ENCODE measurements at places on chromosomes 2 and 18. TPM values are rescaled to one million over a fixed set of nuclear protein-coding genes. Genes with fewer than 3 reads are reported as not detected.

Gene MARCHF7
- 131 TPM for total RNA-seq

Gene IL1R2
- 0.38 TPM for total RNA-seq

Gene CXCR2
- not detected for total RNA-seq

Gene SPC25
- total RNA-seq, result 8.6 TPM

Gene PROM2
- under 0.01 TPM for total RNA-seq

Gene EFR3B
- 1.7 TPM for total RNA-seq

Gene INPP5D
- total RNA-seq, result under 0.01 TPM

Gene RUFY4
- not detected for total RNA-seq

Gene DES
- total RNA-seq, result 0.77 TPM

Gene SERPINB13
- total RNA-seq, result not detected

Gene TEKT4
- not detected for total RNA-seq

Gene RAPGEF4
- 9.6 TPM for total RNA-seq

Gene CYTIP
- total RNA-seq, result 5.9 TPM

Gene CFAP65
- total RNA-seq, result not detected

Gene PKDCC
- total RNA-seq, result 25.1 TPM

Gene SMAD2
- total RNA-seq, result 62.3 TPM

Gene CCDC141
- total RNA-seq, result 0.19 TPM

Gene CNTNAP5
- under 0.01 TPM for total RNA-seq

Gene E2F6
- 8.7 TPM for total RNA-seq

Gene CCDC68
- 5.9 TPM for total RNA-seq

Gene GDF7
- 0.28 TPM for total RNA-seq

Gene CCDC102B
- 46.2 TPM for total RNA-seq

Gene TMEM17
- 1.7 TPM for total RNA-seq
